Stimulated activated CD8-positive, alpha-beta memory T cell treated with anti-CD3 and anti-CD28 coated beads, Interleukin-15, amount 100 ng/mL, for 1 hour (primary cell): ENCODE measurements at places on chromosomes 5 and 9.

DNA sequence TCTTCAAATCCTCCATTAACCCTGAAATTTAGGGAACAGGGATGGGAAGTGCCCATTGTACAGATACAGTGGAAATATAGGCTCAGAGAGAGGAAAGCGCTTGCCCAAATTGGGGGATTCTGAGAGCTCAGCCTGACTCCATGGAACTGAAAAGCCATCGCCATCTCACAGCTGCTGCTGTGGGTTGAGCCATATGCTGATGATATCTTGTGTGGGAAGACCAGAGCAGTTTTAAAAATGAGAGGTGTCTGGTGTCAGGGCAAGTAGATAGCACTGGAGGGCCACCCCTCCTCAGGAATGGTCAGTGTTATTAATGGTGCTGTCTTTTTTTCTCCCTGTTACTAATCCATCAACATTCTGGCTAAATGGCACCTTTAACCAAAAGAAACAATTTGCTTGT, 50.9 kb upstream of the C5orf58 start:
- no peak for DNase-seq

- no peak for DNase-seq
Observed at GRCh38 chr5:156764176-156764971, 85.7 kb upstream of the PPP1R2B start.

DNA sequence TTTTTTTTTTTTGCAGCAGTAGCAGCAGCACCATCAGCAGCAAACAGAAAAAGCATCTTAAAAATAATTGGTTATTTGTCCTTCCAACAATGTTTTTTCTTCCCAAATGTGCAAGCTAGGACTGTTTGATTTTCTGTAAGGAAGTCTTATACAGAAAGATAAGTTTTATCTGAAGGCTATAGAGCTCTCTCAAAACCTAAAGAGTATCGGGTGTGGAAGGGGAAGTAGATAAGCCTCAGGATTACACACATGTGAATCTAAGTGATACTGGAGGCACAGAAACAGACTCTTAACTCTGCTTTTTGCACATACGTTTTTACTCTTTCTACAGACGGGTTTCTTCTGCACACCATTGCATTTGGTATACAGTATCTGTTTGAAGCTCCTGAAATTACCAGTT, 184.4 kb upstream of the FTMT start:
- DNase-seq = no peak

- DNase-seq = no peak
Observed at GRCh38 chr5:66779528-66779927, 183.3 kb downstream of the MAST4 start.

GRCh38 chr9:118129541-118129940, 425.3 kb downstream of the TLR4 start:
- DNase-seq = no peak

- DNase-seq = no peak
Observed at GRCh38 chr5:121027636-121028035, 563.5 kb downstream of the PRR16 start.

- no peak for DNase-seq
Observed at GRCh38 chr5:179326122-179326927, 18.9 kb downstream of the ADAMTS2 start.

DNA sequence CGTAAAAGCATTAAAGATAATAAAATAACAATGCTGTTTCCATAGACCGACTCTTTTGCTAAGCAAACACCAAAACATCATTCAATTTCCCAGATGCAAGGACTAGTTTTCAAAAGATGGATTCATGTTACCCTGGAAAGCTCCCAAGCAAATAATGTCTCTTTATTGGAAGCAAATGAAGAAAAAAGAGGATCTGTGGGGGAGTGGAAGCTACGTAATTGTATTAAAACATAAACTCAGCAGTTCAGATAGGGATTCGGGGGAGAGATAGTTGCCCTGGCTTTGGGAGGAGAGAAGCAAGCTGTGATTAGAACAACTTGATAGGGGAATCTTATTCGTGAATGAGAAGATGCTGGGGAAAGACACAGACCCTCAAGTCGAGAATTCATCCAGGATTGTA, 491.0 kb upstream of the CLINT1 start:
- DNase-seq = no peak

- DNase-seq = no peak
Observed at GRCh38 chr5:72369301-72369700, 49.1 kb downstream of the PTCD2 start.

- DNase-seq = no peak
Observed at GRCh38 chr9:87359264-87359663, 138.4 kb upstream of the DAPK1 start.

DNA sequence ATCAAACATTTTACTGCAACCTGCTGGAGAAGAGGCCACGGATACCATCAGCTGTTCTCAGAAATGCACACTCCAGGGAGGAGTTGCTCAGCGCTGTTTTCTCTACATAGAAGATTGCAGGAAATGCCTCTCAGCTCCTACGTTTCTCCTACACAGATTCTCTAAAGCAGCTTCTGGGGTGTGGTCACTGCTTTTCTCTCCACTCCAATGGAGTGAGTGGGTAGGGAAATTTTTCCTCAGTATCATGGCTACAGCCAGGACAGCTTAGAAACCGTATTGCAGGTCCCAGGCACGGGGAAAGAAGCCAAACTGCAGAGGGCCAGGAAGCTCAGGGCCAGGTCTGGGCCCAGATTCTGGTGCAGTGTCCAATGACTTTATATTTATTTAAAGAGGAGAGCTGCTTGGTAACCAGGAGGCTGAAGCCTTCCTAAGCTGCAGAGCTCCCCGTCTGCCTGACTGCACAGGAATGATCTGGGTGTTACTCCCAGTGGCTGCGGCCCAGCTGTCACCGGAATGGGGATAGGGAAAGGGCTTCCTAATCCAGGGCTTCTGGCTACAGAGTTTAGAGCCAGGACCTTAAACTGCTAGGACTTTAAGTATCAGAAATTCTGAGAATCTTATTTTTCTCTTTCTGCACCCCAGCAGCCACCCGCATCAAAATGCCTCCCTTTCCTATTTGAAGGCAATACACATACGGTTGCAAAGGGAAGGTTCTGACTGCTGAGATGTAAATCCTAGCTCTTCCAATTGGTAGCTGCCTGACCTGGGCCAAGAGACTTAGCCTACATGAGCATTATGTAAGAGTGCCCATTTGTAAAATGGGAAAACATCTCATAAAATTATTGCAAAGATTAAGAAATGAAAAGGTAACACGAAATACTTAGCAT, 1.4 kb upstream of the SPTAN1 start:
- DNase-seq = no peak

DNA sequence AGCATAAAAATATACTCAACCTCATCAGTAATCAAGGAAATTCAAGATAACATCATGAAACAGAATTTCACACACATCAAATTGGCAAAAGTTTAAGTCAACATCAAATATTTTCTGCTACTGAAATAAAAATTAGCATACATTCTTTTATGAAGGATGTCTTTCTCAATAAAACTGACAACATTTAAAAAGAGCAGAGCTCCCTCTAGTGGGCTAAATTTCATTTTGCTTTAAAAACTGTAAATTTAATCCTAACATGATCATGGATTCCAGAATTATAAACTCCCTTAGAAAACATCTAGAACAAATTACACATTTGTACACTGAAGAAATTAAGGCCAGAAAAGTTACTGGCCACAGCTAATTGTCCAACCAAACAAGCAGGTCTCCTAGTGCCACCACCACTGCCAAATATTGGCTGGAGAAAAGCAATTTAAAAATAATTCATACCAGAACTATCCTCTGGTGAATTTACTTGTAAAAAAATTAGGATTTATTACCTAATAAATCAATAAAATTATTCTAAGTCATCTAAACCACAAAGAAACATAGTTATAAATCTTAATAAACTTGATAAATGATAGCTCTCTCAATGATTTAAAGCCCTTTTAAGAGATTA, 31.2 kb downstream of the DEPDC1B start:
- no peak for DNase-seq

DNA sequence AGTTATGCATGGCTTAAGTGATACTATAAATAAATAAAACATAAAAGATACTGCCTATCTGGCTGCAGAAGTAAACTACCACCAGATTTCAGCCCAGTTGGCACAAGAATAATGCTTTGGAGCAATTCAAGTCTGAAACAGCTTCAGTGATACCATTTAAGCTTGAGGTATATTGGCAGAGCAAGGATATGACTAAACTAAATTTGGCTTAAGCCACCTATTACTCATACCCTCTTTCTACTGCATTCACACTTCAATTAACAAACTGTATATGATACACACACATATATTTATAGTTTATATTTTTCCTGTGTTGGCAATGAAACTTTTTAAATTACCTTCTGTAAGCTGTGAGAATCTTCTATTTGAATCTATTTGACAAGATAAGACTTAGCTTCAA, 431.9 kb downstream of the ANXA1 start:
- no peak for DNase-seq

DNA sequence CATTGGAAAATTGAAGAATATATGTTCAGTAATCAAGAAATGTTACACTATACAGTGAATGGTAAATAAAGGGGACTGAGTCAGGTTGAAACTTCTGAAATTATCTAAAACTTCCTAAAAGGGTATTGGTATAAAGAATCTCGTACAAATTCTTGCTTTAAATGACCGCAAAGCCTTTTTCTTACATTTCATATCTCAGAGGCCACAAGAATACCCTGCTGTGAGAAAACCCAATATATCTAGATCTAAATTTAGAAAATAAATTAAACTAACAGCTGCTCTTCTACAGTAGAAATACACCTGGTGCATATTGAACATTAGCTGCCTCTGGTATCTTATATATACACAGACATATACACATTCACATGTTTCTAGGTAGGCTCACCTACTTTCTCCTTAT, 221.7 kb downstream of the PCSK5 start:
- no peak for DNase-seq

GRCh38 chr5:112684737-112685136, 52.9 kb upstream of the APC start:
- DNase-seq = no peak

DNA sequence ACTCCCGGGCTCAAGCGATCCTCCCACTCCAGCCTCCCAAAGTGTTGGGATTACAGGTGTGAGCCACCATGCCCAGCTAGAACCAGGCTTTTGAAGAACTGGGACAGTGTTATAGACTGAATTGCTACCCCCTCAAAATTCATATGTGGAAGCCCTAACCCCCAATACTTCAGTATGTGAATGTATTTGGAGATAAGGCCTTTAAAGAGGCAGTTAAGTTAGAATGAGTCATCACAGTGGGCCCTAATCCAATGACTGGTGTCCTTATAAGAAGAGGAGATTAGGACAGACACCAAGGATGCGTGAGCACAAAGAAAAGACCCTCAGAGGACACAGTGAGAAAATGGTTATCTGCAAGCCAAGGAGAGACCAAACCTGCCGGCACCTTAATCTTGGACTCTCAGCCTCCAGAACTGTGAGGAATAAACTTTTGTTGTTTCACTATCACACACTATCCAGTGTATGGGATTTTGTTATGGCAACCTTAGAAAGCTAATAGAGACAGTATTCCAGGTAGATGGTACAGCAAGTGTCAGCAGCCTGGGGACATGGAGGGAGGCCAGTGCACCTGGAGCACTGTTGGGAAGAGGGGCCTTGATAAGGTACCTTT, 31.4 kb upstream of the ERGIC1 start:
- DNase-seq = no peak

GRCh38 chr9:20226345-20226744, 396.0 kb downstream of the MLLT3 start:
- no peak for DNase-seq

DNA sequence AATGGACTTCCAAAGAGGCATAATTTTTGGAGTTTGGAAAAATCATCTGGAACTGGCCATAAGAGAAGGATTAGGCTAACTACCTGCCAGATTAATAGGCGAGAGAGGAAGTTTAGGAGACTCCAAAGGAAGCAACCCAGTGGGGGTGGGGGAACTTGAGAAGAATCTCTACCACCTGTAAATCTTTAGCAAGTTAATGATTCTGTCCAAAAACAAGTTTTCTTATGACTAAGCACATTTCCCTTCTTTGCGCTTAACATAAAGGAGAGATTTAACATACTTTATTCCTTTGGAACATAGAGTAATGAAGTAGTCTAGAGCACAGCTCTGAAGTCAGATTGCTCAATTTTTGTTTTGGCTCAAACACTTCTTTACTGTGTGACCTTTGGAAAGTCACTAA, 58.2 kb upstream of the PAPPA start:
- no peak for DNase-seq

DNA sequence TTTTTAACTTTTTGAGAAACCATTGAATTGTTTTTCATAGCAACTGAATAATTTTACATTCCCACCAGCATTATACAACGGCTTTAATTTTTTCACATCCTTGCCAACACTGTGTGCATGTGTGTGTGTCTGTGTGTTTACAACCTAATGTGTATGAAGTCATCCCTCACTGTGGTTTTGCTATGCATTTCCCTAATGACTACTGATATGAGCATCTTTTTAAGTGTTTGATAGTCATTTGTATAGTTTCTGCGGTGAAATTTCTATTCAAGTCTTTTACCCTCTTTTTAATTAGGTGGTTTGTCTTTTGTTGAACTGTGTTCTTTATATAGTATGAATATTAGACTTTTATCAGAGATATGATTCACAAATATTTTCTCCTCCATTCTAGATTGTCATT, 263.1 kb upstream of the COX7C start:
- no peak for DNase-seq

GRCh38 chr5:168064457-168064856, 227.0 kb upstream of the WWC1 start:
- DNase-seq = no peak

DNA sequence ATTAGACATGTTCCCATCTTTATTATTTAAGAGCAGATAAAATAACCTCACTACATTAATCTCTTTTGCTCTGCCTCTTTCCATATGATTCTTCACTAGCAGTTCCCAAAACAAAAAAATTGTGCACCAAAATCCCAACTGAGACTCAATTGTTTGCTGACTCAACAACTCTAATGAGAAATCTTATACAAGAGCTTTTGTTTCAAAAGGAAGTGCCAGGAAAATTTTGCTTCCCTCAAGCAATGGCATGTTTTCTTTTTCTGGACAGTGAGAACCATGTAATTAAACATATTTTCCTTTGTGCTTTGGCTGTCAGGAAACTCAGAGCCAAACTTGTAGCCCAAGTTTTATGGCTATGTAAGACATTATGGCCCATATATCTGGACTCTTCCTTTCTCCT, 62.0 kb downstream of the TMC1 start:
- no peak for DNase-seq

DNA sequence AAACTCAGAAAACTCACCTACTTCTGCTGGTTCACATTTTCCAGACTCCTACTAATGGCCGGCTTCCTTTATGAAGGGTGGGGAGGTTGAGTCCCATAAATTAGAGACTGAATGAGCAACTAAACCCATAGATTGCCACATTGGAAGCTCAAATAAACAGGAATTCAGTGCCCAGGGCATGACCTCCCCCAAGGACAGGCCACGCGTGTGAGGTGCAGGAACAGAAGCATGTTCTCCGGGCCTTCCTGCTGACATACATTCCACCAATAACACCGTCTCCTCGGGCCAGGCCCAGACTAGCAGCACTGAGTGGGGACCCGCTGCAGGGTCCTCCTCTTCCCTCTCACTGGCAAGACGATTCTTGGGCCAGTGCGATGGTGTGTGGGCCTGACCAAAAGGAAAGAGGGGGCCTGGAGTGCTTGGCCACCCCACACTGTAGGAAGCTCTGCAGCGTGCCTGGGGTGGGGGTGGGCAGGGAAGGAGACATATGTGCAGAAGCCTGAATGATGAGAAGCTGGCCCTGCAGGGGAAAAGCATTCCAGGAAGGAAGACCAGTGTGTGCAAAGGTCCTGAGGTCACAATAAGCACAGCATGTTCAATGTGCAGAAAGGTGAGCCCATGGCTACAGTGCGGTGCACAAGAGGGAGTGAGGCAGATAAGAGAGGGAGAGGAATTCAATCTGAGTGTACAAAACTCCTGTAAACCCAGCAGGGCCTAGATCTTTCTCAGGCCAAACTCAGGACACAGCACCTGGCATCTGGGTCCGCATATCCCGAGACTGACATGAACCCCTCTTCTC, 12.0 kb downstream of the PTGES start:
- DNase-seq = no peak
